Vagina (tissue), 2 donors: ENCODE measurements at places on chromosomes 12 and 14.

DNA sequence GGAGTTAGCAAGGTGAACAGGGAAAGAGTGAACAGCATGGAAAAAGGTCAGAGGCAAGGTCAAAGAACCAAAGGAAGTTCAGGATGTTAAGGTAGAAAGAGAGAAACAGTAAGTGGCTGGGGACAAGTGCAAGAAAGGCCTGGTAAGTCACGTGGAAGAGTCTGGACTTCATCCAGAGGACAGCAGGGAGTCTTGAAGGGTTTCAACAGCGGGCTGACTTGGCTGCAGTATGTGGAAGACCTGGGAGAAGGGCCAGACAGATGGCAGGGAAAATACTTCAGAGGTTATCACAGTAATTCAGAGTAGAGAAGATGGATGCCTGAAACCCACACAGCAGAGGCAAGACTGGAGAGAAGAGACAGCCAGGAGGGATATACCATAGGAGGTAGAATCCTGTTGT, 34.0 kb downstream of the CIT start:
- no peak for DNase-seq

GRCh38 chr12:56987551-56988053, 18.7 kb downstream of the ZBTB39 start:
- peak; percentile 86 for DNase-seq

GRCh38 chr12:54033980-54034784, 1.3 kb downstream of the HOXC5 start:
- no peak for DNase-seq

- DNase-seq, result no peak
These were observed 289.9 kb upstream of the KITLG start for GRCh38 chr12:88870000-88870737.

GRCh38 chr14:74302152-74302628, 544 bp downstream of the ABCD4 start:
- no peak for DNase-seq
